ENCODE measurements at places on chromosomes 7 and 10.

- DNase-seq = no peak
These were observed 1.8 kb downstream of the AP4M1 start for GRCh38 chr7:100102950-100103840.

DNA sequence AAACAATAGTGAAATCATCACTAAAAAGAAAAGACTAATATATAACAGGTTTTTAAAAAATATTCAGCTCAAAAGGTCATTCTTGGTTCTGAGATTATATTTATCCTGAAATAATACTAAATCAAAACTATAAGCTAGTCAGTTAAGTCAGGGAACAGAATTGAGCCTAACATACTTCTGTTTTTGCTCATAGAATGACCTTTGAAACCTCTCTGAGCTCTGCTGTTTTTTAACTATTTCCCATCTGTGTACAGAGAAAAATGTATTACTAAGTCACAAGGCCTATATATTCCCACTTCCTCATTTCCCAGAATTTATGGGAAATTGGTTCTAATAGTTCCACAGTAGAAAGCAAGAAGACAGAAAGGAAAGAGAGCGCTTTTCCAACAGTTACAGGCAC is 346.8 kb upstream of the ETV1 start:
- no peak for DNase-seq

DNA sequence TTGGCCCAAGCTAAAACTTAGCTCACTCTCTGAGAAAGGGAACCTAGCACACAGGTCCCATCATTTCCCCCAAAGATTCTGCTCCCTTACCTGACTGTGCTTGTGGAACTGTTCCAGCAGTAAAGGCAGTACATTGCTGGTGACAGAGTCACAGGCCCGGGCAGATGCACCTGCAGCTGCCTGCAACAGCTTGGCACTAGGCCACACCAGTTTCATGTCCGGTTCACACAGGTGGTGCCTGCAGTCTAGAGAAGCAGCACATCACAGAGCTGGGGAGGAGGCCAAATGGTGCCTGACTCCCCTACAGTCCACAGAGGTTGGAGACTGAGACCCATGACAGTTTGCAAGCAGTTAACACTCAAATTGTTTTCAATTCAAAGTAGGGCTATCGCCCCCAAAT is 22.2 kb downstream of the ZDHHC16 start:
- no peak for DNase-seq

GRCh38 chr7:114026486-114027089 is 107.8 kb upstream of the PPP1R3A start:
- DNase-seq = no peak

All from stimulated activated naive CD4-positive, alpha-beta T cell treated with Interleukin-2 at 50 U/mL for 16 hours (primary cell).